ENCODE measurements at places on chromosomes 16 and 17.

DNA sequence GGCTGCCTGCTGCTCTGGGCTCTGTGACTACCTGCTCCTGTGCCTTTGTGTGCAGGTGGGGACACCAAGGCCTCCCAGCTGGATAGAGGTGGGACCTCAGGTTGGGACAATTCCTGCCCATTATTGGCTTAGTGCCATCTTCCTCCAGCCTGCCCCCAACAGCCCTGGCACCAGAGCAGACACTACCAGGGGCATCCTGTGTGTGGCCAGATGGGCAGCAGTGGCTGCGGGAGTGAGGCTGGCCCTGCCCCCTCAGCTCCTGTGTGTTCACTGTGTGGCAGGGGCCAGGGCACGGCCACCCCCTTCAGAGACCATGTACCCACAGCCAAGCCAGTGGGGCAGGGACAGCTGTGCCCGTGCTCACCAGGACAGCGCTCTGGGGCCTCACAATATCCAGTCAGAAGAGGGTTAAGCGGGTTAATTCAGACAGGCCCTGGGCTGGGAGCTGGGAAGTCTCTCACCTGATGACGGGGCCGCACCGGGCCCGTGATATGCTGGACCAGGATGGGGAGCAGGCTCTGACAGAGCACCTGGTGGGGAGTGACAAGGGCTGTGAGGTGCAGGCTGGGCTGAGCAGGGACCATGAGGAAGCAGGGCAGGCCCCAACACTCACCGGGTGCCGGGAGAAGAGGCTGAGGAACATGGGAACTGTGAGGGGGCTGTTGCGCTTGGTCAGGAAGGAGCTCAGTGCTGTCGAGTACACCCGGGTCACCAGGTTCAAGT, 13.0 kb downstream of the MYBBP1A start:
- no peak for DNase-seq

- DNase-seq = no peak
Measured at GRCh38 chr17:60522889-60523626, 3.0 kb downstream of the APPBP2 start.

- no peak for DNase-seq
Measured at GRCh38 chr16:85328676-85329058, 216.4 kb upstream of the CIBAR2 start.

- no peak for DNase-seq
Measured at GRCh38 chr17:72090108-72090507, 30.7 kb upstream of the SOX9 start.

DNA sequence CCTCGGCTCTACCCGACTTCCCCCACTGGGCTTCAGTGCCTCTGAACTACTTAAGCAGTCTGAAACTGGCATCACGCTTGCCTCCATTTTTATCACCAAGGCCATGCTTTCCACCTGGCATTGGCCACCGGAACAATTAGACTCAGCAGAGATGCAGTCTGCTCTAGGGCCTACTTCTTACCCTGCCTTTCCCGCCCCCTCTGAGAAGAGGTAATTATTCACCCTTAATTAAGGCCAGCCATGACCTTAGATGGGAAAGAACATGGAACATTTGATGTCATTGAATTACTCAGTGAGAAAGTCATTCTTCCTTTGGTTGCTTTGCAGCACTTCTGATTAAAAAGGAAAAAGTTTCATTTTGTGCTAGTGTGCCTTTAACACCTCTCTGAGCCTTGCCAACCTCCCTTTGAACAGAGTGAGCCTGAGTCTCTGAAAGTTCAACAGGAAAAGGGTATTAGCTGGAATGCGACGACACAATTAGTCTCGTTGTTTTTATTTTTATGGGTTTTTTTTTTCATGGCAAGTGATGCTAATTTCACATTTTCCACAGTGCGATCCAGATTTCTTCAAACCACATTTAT, 60.9 kb upstream of the TNRC6A start:
- no peak for DNase-seq

- no peak for DNase-seq
Measured at GRCh38 chr16:49335828-49336227, 37.8 kb upstream of the C16orf78 start.

DNA sequence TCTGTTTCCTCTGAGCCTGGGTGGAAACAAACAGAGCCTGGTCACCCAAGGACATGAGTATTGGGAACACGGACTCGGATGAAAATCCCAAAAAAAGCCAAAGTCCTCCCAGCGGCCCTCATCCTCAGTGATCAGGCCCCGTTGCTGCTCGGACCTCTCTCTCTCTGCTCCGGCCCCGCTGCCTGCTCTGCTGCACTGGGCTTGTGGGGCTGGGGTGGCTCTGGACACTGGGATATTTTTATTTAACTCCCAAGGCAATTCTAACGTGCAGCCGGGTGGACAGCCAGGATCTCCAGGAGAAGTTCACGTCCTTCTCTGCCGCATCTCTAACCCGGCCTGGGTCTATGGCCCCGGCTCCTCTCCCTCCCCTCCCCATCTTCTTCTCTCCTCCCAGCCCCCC, 280.9 kb upstream of the TNRC6C start:
- DNase-seq = no peak

DNA sequence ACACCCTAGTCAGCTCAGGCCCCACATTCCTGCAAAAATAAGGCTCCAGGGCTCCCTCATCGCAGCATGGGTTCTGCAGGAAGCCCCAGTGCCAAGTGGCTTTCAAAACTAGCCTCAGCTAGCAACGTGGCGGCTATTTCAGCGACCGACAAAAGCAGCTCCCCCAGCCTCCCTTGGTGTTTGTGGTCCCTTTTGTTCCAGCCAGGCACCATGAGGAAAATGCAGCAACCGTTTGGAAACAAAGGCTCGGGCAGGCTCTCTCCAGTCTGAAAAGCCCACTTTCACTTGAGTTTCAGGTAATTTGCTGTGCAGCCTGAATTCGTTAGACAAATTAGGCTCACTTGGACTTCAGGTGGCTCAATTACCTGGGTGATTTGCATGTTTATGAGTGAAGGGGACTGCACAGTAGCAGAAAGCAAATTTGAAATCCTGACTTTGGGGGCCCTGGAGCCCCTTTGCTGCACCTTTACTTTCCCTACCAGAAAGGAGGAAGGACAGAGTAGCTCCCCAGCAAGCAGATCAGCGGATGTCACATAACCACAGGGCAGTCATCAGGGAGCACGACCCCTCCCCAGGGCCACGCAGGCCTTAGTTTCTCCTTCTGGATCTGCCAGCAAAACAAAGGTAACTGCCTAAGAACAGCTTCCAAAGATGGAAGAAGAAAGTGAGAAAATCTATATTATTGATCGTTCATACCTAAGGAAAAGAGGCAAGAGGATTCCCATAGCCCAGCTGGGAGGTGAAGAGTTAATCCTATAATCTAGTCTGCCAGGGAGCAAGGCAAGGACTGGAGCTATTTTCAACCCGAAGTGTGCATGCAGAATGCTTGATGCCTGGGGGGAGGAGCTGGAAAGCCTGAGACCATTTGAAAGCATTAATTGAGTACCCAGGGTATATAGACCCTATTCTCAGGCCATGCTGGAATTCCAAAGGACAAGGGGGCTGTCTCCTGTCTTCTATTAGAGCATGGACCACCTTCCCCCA, 143.1 kb upstream of the SDK2 start:
- no peak for DNase-seq

- DNase-seq = no peak
Measured at GRCh38 chr16:90035902-90036301, 16.6 kb upstream of the DBNDD1 start.

GRCh38 chr16:24966031-24966430, 49.1 kb downstream of the ARHGAP17 start:
- no peak for DNase-seq

GRCh38 chr16:22413819-22414218, 39.4 kb upstream of the CDR2 start:
- DNase-seq = no peak

DNA sequence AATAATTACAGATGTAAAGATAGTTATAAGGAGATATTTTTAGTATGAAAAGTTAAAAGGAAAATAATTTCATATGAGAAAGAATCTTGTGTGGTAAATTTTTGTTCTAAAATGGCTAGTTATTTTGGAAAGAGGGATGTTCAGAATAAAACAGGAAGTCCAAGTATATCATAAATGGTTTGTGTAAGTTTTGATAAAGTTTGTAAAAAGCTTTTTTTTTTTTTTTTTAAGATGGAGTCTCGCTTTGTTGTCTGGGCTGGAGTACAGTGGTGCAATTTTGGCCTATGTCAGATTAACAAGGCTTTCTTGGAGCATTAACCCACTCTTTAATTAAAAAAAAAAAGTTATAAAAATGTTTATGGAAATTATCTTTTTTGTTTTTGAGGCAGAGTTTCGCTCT, 8.2 kb upstream of the CDK10 start:
- no peak for DNase-seq

DNA sequence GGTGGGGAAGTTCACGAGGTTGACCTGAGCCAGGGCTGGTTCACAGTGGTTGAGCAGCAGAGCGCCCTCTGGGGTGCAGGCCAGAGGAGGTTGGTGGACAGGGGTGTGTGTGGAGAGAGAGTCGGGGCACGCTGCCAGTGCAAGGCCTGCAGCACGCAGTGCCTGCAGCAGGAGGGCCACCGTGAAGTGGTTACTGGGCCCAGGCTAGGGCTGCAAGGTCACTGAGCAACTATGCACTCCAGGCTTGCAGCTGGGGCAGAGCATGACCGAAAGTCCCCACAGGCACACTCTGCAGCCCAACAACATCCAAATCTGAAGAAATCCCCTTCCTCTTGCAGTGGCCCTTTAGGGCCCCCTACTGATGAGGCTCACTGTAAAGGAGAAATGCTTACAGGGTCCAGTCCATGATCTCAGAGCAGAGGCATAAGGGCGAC, 89.1 kb upstream of the NOL11 start:
- DNase-seq = no peak

- DNase-seq = no peak
Measured at GRCh38 chr17:33858121-33858520, 397.0 kb upstream of the CCL2 start.

DNA sequence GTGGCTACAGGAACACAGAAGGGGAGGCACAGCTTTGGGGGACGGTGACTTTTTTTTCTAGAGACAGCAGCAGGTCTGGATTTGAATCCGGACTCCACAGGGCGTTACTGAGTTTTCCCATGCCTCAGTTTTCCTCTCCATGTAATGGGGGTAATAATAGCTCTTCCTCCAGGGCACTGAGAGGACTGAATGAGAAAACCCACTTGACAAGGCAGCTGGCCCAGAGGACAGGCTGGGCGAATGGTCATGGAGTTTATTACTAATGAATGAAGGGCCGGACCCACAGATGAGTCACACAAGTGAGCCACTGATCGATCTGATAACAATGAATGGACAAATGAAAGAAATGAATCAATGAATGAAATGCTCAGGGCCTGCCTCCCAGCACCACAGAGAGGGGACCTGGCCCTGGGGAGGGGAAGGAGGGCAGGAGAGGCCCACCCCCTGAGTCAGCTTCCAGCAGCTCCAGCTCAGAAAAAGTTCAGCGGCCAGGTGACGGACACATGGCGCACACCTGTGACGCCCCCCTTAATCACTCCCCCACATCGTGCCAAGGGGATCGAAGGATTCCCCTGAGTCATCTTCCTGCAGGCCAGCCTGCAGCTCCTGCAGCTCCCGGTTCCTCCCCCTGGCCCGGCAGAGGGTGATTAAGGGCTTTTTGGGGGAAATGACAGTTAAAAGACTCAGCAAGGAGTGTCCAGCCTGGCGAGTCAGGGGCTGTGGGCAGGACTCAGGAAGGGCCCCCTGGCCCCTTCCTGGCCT, 54.3 kb downstream of the SOCS1 start:
- DNase-seq = peak; percentile 52

GRCh38 chr16:69150146-69150865, 17.9 kb downstream of the UTP4 start:
- peak; percentile 64 for DNase-seq

- no peak for DNase-seq
Measured at GRCh38 chr16:24801761-24802302, 43.9 kb upstream of the SLC5A11 start.

- peak; percentile 85 for DNase-seq
Measured at GRCh38 chr17:41547921-41548843, 20.1 kb upstream of the KRT19 start.

DNA sequence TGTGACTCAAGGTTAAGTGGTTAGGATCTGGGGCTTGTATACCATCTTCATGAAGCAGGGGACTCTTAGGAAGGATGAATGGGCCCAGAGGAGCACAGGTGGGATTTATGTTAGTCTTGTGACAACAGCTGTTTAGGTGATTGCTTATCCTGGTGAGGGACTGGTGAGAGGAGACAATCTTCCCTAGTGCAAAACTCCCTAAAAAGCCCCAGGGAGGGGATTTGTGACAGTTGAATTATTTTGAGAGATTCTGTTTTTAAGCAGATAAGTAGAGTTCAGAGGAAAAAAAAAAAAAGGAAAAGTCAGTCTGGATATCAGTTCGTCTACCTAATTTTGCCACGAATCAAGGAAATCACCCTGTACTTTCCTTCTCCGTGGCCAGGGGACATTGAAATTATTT, 35.1 kb upstream of the SEC14L1 start:
- no peak for DNase-seq

DNA sequence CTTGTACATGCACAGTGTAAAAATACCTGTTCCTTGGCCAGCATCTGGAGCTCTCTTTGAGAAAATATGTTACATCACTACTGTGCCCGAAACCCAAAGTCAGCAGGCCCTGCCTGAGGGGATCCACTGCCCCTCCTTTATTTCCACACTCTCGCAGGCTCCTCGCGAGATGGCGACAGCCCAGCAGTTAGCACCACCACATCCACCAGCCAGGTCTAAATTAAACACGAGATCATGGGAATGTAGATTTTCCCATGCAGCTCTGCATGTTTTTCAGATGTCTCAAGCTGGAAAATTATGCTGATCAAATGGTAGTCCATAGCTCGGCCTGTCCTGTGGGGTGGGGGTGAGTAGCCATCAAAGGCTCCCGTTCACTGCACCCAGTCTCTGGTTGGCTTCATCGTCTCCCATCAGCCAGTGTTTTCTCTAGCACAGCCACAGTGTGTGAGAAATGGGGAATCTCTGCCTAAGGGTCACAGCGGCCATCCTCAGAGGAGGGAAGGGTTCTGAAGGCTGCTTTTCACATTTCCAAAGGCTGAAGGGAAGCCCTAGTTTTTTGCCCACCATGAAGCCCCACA, 34.7 kb downstream of the EPN2 start:
- no peak for DNase-seq

DNA sequence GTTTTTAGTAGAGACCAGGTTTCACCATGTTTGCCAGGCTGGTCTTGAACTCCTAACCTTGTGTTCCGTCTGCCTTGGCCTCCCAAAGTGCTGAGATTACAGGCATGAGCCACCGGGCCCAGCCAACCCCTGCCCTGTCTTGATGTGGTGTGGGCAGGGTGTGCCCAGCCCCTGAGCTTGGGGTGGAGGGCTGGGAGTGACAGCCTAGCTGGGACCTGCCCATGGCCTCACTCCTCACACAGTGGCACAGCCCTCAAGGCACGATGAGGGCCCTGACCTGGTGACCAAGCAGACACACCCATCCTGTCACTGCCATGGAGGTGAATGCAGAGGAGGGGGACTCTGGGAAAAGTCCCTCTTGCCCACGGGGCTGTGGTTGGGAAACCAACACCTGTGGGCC, 3.0 kb downstream of the IL32 start:
- DNase-seq = no peak

GRCh38 chr16:88534638-88535190, 35.5 kb upstream of the ZC3H18 start:
- DNase-seq = no peak

GRCh38 chr16:79037521-79038373, 562.8 kb downstream of the MAF start:
- no peak for DNase-seq

- no peak for DNase-seq
Measured at GRCh38 chr16:15897121-15897780, 8.8 kb upstream of the CEP20 start.
